ENCODE measurements at places on chromosomes 7 and 10.

DNA sequence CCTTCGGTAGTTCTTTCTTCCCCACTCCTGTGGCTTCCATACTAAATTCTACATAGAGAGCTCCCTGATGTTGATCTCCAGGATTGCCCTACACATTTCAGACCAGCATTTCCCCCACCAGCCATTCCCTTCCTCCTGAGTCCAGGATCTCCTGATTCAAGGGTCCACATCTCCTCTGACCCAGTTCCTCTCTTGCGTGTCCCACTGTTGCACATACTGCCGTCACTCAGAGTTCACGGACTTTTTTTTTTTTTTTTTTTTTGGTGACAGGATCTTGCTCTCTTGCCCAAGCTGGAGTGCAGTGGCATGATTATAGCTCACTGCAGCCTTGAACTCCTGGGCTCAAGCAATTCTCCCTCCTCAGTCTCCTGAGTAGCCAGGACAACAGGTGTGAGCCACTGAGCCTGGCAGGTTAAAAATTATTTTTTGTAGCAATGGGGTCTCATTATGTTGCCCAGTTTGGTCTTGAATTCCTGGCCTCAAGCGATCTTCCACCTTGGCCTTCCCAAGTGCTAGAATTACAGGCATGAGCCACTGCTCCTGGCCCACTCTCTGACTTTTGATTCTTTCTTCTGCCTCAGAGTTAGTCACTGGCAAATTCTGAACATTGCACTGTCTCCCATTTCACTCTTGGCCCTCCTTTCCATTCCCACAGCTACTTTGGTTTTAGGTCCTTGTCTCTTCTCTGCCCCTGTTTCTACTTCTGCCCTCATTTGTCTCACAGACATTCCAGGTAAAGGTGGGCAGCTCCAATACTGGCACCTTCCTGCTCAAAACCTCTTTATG, 29.6 kb upstream of the ZRANB1 start:
- DNase-seq: no peak

DNA sequence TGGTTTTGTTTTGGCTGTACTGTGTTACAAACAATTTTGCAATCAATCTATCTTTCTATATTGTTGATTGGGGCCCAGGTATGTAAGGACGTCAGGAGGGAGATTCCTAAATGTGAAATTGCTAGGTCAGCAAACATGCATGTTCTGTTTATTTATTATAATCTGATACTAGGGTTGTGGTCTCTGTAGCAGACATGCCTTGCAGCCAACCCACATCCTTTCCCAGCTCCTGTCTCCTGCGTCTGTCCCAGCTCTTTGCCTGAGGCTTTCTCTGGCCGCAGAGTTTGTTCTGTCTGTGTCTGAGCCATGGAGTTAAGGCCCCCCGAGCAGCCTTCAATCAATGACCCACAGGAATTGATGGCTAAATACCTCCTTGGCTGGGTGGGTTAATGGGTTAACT, 124.0 kb upstream of the ZEB1 start:
- no peak for DNase-seq

GRCh38 chr10:49329146-49329505, 30.2 kb downstream of the C10orf71 start:
- DNase-seq: no peak

DNA sequence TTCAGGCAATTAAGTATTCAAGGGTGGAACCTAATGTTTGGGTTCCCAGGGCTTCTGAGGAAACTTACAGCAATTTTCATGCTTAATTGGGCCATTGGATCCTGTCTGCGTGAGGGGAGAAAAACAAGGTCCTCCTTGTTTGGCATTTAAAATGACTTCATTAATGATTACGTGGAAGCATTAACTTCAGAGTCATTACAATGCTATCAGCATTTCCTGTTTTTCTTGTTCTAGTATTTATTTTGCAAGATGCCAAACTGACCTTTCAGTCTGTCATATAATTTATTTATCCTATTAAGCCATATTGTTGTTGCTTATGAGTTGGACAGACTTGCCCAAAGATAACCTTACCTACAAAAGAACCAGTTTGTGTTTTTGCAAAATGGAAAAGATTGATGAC, 324.1 kb upstream of the LRRN3 start:
- no peak for DNase-seq

GRCh38 chr10:129879655-129880054, 84.4 kb downstream of the EBF3 start:
- no peak for DNase-seq

Data from NCI-H2029 treated with DMSO at 0.1 percent for 48 hours (cell line).